ENCODE measurements at places on chromosomes 4 and X.

DNA sequence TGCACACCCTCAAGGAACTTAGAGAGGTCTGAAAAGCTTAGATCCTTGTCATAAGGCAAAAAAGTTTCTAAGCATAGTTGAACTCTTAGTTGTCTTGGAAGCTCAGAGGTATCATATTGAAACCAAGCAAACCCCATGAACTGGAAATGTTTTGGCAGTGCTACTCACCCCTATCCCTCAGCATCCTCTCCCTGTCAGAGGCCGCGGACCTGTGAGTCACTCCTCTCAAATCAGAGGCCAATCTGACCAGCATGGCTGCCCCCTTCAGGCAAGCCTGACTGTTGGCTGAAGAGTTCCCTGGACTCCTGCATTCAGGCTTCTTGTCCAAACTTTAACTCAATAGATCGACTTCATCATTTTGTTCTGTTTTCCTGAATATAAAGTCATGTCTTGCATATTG lies 69.4 kb downstream of the KCNIP4 start:
- DNase-seq = no peak

DNA sequence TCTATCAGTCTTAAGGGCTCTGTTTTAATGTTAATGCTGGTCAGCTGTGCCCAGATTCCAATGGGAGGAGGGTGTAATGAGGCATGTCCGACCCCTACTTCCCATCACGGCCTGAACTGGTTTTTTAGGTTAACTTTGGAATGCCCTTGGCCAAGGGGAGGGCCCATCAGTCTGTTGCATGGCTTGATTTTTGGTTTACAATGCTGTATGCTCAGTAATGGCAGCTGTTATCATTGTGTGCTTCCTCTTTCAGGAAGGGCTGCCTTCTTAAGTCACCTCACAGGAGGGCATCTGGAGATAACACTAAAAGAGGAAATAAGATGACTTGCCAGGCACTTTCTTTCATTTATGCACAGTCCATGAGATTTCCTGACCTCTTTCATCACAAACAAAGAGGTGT lies 36.3 kb downstream of the ATXN3L start:
- no peak for DNase-seq

DNA sequence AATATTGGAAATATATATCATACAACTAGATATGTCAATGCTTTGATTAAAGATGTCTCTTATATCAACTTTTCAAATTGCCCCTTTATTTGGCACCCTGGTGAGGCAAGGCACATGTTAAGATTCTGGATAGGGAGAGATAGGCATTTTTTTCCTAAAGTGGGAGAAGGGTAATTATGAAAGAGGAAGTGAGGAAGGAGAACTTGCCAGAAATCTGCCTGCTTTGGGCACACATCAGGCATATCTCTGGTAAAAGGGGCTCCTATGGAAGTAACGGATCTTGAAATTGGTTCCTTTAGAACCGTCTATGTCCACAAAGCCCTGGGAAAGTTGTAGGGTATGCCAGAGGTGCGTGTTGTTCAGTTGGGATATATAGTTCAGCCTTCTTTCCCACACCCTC lies 5.7 kb downstream of the IL15 start:
- DNase-seq = no peak

- DNase-seq = peak; percentile 20
These were observed 64.0 kb downstream of the LNX1 start for GRCh38 chr4:53527326-53527725.

GRCh38 chr4:122603156-122603574 lies 17.7 kb downstream of the IL21 start:
- no peak for DNase-seq

DNA sequence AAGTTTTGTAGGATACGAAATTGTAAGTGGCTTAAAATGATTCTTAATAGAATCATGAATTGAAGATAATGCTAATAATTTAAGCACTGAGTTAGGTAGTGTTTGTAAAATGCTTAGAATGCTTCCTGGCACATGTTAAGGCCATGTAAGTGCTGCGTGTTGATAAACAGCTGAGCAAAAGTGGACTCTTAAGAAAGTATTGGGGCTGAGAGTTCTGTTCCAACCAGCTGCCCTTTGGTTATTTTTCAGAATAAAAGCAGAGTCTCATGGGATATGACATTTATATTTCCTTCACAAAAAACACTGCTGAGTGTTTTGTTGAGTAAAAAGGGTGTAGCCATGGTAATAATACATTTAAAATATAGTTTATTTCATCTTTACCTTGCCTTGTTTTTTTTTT lies 42.5 kb downstream of the HTT start:
- DNase-seq = no peak

GRCh38 chr4:86272669-86273068 lies 87.2 kb downstream of the MAPK10 start:
- DNase-seq = no peak

GRCh38 chrX:140157611-140158010 lies 192.3 kb upstream of the CXorf66 start:
- DNase-seq = no peak

DNA sequence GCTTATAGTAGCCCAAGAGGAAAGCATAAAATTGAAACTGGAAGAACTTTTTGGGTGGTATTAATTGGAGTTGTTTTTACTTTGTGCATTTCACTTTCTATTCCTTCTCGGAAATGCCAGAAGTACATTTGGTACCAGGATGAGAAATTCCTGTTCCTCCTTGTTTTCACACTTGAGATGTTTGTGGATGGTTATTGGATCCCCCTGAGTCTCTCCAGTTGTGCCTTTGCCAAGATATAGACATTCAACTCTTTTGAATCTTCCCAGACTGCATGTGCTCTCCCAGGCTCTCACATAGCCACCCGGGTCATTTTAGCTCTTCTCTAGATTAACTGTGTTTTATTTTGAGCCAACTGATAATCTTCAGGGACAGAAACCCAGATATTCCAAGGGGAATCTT lies 120.5 kb downstream of the AFF1 start:
- no peak for DNase-seq

DNA sequence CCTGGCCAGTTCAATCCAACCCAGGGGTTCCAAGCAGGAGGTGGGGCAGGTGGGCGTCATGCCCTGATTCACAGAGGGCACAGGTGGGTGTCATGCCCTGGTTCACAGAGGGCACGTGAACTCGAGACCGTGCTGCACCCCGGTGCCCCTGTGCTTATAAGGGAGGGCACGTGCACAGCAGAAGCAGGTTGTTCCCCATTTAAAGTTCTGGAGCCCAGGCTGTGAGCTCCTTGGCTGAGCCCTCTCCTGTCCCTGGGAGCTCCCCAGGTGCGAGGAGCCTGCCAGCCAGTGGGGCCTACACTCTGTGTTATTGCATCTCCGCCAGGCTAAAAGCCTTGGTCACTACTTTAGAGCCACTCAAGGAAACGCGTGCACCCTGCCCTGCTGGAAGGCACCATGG lies 3.2 kb upstream of the CPZ start:
- DNase-seq = no peak

- DNase-seq = no peak
These were observed 3.0 kb downstream of the GIMD1 start for GRCh38 chr4:106365613-106366012.

DNA sequence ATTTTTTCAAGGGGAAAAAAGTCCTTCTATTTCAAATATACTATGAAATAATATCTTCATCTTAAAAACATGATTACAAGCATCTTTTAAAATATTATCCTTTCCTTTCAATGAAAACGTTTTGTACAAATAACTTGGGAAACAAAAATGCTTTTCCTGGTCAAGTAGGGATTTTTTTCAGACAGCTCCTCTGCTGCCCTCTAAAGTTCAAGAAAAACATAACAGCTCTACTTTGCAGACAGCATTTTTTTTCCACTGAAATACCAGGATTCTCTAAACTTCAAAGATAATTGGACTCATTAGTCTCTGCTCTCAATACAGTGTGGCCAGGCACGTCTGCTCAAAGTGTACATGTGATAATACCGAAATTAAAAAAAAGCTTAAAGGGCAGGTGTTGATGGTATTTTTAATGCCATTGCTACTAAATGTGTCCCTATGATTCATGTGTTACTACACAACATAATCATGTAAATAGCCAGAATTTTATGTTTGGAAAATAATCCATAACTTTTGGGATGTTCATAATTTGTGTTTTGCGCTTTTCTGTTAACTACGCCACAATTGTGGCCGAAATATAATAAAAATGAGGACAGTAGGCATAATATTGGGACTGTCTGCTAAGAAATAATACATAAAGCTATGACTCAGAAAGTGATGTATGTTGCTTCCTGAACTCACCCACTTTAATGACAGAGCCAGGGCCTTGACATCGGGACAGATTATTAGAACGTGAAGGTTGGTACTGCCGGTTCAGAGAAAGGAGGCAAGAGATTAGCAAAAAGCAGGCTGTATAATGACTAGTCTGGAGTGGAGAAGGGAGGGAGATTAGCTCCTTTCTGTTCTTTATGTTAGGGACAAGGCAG lies 478.9 kb downstream of the KCNIP4 start:
- DNase-seq = peak; percentile 5

DNA sequence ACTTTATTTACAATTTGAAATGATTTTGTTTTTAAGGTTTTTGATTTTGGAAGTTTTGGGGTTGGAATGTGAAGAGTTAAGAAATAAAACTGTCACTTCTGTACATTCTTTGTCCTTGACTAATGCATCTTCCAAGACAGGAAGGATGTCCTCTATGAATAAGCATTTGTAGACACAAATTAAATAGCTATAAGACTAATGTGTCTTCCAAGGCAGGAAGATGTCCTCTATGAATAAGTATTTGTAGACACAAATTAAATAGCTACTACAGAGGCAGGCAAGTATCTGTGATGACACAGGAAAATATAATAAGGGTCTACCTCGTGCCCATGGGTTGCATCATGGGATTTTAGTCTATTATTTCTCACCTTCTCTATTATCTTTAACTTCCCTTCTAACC lies 14.5 kb downstream of the PRSS48 start:
- DNase-seq = no peak

GRCh38 chrX:132532913-132533312 lies 44.1 kb upstream of the MBNL3 start:
- no peak for DNase-seq

GRCh38 chrX:101078716-101079598 lies at the start of gene TMEM35A:
Gene TMEM35A (plus strand): TSS chrX:101078879. CDS start chrX:101079003, 124 bp downstream.
- DNase-seq = no peak

- no peak for DNase-seq
These were observed 834.4 kb upstream of the SLIT2 start for GRCh38 chr4:19417256-19417655.

DNA sequence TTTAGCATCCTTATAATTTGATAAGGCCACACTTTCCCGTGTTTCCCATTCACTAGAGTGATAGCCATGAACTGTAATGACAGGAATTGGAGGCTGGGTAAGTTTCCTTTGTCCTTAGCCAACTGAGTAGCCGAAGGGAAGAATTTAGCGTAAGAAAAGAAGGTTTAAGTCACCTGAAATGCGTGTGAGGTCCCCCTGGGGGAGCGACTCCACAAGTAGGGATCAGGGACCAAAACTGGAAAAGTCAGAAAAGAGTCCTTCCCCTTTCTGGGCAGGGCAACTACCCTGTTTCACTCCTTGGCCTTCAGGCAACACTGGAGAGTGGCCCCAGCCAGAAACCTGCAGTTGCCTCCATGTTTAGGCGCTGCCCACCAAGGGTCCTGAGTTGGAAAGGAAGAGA lies 81.6 kb upstream of the MED14 start:
- DNase-seq = no peak

GRCh38 chr4:140372751-140373327 lies 607 bp upstream of the SCOC start:
- DNase-seq = peak; percentile 10

- no peak for DNase-seq
These were observed 102.2 kb downstream of the RAP1GDS1 start for GRCh38 chr4:98363431-98363830.

DNA sequence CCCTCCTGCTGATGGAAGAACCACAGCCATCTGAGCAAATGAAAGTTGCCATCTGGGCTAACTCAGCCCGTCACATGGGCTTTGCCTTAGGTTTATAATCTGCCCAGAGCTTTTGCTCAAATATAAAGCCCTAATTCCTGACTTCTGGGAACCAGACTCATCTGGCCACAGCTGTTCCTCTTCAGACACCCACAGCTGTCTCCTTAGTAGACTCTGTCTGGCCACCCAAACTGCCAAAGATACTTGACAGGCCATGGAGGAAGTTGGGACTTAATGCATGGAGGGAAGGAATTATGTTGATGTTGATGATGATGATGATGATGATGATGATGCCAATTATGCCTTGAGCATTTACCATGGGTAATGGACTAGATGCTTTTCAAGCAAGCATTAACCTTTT lies 8.0 kb downstream of the LGI2 start:
- DNase-seq = no peak

GRCh38 chrX:46967547-46967946 lies 55.3 kb downstream of the JADE3 start:
- DNase-seq = no peak
